ENCODE measurements at places on chromosomes 4 and X.

DNA sequence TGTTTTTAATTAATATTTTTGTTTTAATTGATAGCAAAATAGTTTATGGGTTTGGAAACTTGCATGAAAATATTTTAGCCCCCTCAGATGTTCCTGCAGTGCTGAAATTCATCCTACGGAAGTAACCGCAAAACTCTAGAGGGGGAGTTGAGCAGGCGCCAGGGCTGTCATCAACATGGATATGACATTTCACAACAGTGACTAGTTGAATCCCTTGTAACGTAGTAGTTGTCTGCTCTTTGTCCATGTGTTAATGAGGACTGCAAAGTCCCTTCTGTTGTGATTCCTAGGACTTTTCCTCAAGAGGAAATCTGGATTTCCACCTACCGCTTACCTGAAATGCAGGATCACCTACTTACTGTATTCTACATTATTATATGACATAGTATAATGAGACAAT, 40.4 kb downstream of the MAP7D3 start:
- no peak for DNase-seq

DNA sequence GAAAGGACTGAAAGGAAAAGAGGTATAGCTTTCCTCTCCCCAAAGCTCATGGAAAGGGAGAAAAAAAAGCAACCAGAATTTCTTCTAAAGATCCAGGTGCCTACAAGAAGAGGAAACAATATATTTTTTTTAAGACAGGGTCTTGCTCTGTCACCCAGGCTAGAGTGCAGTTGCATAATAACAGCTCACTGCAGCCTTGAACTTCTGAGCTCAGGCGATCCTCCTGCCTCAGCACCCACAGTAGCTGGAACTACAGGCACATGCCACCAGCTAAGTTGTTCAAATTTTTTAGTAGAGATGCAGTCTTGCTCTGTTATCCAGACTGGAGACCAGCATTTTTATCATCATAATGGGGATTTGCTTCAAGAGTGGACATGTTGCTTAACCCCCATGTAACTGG, 30.5 kb upstream of the BBS12 start:
- DNase-seq: no peak

GRCh38 chr4:8441499-8442091, 1.0 kb downstream of the TRMT44 start:
- no peak for DNase-seq

- DNase-seq: no peak
These were observed 34.4 kb downstream of the FRAS1 start for GRCh38 chr4:78091534-78091933.

DNA sequence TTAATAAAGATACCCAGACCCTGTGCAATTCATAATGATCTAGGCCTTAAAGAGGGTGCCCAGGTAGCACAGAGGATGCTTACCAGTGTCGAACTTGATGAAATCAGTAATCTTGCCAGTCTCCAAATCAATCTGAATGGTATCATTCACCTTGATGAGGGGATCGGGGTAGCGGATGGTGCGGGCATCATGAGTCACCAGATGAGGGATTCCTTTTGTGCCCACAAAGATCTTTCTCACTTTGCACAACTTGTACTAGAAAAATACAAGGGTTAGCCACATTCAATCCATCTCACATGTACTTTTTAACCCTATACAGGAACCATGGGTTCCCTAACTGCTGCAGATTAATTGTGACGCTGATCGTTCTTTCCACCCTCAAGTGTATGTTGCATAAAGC, 3.3 kb downstream of the RPS4X start:
- no peak for DNase-seq

DNA sequence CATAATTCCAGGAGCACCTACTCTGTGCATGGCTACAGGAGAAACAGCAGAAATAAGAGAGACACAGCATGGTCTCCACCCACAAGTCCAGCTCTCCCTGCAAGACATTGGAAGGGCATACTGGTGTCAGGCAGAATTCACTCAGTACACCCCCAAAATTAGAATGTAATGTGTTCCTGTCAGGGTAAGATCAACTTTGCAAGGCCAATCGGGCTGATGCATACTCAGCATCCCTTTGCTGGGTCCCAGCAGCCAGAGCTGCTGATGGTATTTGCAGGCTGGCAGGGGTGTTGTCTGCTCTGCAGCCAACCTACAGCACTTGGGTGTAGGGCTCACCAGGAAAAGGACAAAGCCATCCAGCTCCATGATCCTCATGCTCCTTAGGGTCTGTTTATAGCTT, 295.4 kb upstream of the STS start:
- no peak for DNase-seq

DNA sequence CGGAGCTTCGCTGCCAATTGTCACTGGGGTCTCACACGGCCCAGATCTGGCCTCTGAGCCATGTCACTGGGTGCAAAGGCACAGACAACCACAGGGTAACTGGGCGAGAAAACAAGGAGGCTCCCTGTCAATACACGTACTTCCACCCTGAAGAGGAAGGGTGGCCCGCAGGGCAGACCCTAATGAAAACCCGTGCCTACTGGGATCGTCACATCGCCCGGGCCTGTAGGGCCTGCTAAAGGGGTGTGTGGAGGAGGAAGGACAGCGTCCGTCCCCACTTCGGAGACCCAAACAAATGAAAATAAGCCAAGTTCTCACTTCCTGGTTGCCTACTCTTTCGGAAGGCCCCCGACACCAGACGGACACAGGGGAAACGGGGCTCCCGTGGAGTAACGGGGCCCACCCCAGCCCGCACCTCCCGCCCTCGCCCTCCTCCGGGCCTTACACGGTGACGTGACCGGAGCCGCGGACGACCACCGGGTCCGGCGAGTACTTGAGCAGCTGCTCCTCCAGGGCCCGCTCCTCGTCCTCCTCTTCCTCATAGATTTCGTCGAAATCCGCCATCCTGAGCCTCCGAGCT, 578 bp downstream of the CHIC2 start:
- peak; percentile 79 for DNase-seq

GRCh38 chr4:84994280-84994679, 27.8 kb upstream of the WDFY3 start:
- DNase-seq: no peak

GRCh38 chr4:154125340-154125739, 336.5 kb upstream of the SFRP2 start:
- DNase-seq: no peak

DNA sequence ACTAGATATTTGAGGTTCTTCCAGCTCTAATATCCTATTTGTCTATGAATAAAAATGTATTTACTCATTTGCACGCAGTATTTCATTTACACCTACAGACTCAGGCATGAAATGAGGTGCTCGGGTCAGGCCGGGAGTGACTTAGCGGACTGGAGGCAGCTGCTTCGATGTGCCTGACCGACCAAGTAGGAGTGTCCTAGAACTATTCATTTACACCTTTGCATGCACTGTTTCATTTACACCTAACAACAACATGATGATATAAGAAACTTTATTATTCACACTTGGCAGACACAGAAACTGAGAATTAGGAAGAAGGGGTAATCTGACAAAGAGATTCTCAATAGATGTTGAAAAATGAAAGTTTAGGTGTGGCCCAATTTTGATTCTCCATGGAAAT, 28.7 kb upstream of the FAT1 start:
- no peak for DNase-seq

DNA sequence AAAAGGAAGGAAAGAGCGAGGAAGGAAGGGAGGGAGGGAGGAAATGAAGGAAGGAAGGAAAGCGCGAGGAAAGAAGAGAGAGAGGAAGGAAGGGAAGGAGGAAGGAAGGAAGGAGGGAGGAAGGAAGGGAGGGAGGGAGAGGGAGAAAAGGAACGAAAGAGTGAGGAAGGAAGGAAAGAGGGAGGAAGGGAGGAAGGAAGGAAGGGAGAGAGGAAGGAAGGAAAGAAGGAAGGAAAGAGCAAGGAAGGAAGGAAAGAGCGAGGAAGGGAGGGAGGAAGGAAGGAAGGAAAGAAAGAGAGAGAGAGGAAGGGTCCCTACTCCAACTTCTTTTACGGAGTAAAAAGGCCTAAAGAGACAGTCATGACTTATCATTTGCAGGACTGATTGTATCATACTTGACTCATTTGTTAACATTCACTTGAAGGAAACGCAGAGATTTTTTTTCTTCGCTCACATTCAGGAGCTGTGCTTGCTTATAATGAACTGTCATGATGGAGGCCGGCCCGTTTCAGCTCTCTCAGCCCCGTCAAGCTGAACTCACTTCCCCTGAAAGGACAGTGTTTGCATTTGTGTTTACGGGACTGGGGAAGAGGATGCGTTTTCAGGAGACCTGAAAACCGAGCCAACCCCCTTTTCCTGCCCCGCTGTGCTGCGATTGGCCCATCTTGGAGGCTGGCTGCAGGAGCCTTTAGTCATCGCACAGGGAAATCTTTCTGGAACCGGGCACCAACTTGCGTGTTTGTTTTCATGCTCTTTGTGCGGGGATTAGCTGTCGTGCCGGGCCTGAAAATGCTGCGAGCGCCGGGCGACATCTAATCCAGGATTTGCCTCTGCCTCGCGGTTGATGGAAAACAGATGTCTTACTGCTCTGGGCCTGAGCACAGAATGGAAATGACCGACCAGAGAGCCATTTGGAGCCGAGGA, 17.8 kb downstream of the TRIM2 start:
- DNase-seq: peak; percentile 92

- DNase-seq: no peak
These were observed 942.3 kb upstream of the PRKX start for GRCh38 chrX:4655743-4656142.

- no peak for DNase-seq
These were observed 83.5 kb downstream of the ZNF674 start for GRCh38 chrX:46461660-46462191.

GRCh38 chr4:130563185-130563888, 1467.4 kb downstream of the C4orf33 start:
- peak; percentile 35 for DNase-seq

DNA sequence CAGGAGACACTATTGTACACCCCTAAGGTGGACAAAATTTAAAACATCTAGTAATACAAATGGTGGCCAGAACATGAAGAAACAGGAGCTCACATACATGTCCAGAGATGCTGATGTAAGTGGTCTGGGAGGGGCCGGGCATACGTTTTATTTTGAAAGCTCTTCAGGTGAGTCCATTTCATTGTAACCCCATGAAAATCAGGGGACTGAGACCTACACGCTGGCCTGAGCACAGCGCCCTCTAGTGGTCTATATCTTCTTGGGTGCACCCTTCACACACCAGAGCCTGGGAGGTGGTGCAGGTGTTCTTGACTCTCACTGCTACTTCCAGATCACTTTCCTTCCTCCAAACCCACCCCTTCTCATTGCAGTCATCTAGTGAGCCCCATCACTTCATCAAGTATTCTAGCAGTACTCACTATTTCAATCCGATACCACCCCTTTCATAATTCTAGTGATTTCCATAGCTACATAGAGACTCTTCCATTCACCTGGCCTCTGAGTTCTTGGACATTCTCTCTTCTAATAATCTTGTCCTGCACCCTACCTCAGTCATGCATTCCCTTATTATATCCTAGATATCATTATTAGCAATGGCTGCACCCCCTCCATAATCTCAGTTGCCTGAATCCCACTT, 4.3 kb upstream of the TLR6 start:
- DNase-seq: no peak

- DNase-seq: no peak
These were observed 594.9 kb downstream of the KCTD8 start for GRCh38 chr4:43853565-43854264.

GRCh38 chrX:71870208-71871098, 40.2 kb upstream of the NHSL2 start:
- DNase-seq: no peak

GRCh38 chr4:63619771-63620170, 789.5 kb downstream of the TECRL start:
- DNase-seq: no peak

DNA sequence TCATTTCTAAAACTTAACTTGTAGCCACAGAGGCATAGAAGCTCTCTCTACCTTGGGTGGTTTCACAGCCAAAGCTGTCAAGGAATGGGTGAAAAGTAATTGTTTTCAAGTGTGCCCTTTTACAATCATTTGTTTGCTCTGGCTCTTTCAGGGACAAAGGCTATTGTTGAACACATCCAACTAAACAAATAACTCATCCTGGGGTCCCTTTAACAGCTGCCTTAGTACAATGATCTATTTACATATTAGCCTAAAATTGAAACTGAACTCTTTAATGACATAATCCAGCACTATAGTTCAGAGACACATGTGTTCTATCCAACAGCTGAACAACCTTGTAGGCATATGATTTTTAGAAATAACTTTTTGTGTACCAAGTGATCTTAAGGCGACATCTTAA, 3.7 kb downstream of the HHIP start:
- DNase-seq: no peak

GRCh38 chr4:8696369-8697127, 104.0 kb downstream of the CPZ start:
- DNase-seq: no peak

DNA sequence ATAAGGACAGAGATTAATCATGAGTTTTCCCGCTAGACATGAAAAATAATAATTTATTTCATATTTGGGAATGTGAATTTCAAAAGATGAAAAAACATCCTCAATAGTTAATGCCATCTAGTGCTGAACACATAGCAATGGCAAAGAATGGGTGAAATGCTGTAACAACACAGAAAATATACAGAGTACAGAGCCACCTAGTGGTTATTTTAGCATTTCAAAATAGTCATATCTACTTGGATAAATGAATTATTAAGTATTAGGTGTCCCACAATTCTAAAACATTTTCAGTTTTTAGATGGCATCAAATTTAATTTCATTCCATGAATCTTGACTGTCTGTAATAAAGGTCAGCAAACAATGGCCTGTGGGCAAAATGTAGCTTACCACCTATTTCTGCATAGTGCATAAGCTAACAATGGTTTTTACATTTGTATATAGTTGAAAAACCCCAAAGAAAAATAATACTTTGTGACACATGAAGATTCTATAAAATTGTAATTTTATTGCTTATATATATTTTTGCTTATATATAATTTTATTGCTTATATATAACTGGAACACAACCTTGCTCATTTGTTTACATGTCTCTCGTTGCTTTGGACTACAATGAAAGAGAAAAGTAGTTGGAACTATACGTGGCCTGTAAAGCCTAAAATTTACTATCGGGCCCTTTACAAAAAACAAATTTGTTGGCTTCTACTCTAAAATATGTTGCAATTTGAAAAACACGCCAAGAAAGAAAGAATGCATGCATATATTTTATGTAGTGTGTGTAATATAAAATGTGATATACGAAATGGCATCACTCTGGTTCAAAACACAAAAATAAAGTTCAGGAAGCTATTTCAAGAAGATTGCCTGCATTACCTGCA, 99.1 kb upstream of the FAM47C start:
- DNase-seq: peak; percentile 2

GRCh38 chrX:3415011-3415410, 68.6 kb upstream of the MXRA5 start:
- DNase-seq: no peak

- DNase-seq: no peak
These were observed 26.9 kb upstream of the BMP3 start for GRCh38 chr4:81003597-81004111.

GRCh38 chr4:168677063-168677462, 180.2 kb downstream of the PALLD start:
- DNase-seq: no peak

Measured in right kidney (tissue), 9 donors.